Activated CD4-positive, alpha-beta T cell treated with anti-CD3 and anti-CD28 coated beads, Interleukin-2, Interleukin-4, amounts not matched to agents 100 ng/mL and 50 ng/mL, durations not matched to agents 16 hours and 8 hours (primary cell): ENCODE measurements at places on chromosomes 12 and 14.

- DNase-seq: no peak
Observed at GRCh38 chr12:41049033-41049432, 139.1 kb upstream of the PDZRN4 start.

DNA sequence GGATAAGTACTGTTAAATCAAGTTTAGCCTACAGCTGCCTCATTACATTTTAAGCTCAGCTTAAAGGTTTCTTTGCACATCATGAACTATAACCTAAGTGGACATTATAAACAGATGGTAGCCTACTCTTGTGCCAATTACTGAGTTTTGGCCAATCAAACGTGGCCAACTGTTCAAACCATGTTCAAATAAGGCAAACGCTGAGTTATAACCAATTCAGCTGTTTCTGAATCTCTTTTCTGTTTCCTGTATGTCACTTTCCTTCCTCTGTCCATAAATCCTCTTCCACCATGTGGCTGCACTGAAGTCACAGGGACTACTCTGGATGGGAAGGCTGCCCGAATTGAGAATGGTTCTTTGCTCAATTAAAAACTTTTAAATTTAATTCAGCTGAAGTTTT, 98.4 kb downstream of the BCAT1 start:
- DNase-seq: no peak

- DNase-seq: no peak
Observed at GRCh38 chr12:131915823-131916222, 13.3 kb upstream of the PUS1 start.

DNA sequence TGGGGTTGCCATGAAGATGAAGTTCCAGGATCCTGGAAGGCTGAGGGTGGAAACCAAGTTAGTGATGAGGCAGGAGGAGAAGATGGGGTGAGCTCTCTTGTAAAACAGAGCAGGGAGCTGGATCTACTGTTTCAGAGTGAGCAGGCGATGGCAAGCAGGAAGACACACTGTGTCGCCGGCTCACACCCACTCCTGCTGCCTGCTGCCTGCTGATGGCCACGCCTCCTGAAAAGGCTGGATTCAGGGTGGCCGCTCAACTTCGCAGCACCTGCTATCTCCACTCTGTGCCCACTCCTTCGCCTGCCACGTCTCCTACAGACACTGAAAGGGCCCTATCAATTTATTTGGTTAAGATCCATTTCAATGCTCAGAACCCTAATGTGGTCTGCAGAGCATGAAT, 96.1 kb downstream of the RBM19 start:
- no peak for DNase-seq

- peak; percentile 58 for DNase-seq
Observed at GRCh38 chr12:121787063-121788025, 6.1 kb downstream of the RHOF start.

DNA sequence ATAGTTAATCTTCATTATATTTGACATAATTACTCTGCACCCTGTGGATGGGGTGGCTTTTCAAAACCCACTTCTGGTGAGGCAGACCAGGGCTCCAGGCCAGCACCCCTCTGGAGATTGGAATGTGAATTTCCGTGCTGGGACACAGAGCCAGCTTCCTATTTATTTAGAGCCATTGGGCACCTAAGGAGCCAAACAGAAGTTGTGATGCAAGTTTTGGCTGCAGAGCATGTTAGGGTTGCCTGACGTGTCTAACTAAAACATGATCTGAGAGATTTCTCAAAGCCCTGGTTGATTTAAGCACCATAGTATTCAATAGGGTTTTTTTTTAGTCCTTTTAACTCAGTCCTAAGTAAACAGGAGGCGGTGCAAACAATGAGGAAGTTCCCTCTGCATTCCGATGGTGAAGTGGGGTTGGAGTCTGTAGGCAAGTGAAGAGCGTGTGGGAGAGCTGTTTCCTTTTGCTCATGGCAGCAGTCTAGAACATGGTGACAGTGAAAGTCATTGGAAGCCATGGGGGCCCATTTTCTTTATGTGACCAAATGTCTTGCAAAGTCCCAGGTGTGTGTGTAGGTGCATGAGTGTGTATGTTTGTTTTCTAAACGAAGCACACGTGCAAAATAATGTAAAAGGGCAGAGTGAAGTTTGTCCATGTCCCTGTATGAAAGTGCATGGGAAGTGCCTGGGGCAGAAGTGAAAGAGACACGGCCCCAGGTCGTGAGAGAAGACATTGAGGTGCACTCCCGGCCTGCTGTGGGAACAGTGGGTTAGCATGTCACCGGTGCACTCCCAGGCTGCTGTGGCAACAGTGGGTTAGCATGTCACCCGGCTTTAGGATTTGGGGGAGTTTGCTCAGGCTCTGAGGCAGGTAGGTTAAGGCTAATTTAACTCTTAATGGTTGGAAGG, 117.7 kb downstream of the PRKCH start:
- DNase-seq: peak; percentile 24

- no peak for DNase-seq
Observed at GRCh38 chr12:117377758-117378157, 16.3 kb upstream of the NOS1 start.

- no peak for DNase-seq
Observed at GRCh38 chr12:119749666-119750065, 81.7 kb downstream of the PRKAB1 start.

DNA sequence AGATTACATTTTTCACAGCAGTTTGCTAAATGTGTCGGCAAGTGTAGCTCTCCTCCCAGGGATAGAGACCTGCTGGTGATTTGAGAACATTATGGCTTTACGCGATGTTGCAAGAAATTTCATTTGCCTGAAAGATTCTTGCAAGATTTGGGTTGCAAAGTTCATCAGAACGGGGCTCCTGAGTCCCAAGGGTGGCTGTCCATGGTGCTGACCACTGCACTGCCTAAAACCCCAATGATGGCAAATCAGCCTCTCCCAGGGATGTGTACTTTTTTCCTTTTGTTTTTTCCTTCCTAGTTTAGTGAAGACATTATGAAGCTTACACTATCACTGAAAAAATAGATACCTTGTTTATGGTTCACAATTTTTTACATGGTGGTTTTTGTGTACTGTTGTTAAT, 85.4 kb downstream of the WSCD2 start:
- DNase-seq: no peak

DNA sequence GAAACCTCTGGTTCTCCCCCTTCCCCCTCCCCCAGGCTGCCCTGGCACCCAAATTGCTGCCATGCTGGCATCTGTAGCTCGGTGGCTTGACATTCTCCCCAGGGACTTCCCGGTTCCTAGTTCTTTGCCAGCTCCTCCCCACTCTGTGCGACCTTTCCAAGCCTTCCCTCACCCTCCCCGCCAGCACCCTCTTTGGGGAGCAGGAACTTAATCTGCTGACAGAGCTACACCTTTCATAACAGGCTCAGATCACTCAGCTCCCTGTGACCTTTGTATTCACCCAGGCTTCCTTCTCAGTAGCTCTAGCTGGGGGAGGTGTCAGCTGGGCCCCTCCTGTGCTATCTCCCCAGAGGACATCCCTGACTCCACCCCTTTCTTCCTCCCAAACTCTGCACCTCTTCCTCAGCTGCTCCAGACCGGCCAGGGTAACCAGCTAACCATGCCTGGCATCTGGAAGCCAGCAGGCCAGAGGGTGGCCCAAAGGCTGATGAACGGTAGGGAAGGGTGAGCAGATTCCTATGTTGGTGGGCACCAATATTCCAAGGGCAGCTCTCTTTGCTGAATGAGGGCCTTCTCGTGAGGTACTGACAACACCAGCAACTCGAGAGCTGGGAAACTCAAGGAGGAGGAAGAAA, 1.8 kb upstream of the COX14 start:
- no peak for DNase-seq

- no peak for DNase-seq
Observed at GRCh38 chr12:77615332-77615731, 215.4 kb upstream of the NAV3 start.

GRCh38 chr14:79334272-79334671, 877.0 kb downstream of the DIO2 start:
- DNase-seq: no peak

GRCh38 chr12:31021809-31022494, 51.7 kb upstream of the DDX11 start:
- DNase-seq: no peak

DNA sequence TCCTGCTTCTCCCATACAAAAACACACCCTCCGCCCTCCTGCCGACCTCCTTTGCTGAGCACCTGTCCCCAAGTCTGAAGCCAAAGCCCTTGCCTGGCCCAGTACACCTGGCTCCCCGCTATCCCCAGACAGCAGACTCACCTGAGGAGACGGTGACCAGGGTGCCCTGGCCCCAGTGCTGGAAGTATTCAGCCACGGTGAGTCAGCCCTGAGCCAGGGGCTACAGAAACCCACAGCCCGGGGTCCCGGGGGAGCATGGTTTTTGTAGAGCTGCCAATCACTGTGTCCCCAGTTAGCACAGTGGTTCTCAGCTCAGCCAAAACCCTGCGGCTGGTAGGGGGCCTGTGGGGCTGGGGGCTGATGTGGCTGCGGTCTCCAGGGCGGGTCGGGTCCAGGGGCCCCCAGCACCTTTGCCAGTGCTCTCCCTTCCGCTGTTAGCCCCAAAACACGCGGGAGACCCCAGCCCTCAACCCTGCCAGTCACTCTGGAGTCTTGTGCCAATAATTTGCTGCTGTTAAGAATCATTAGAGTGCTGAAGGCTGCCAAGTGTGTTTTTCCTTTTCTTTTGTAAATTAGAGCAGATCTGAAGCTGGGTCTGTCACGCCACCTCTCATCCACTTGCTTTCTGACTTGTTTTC, 339.0 kb downstream of the TMEM121 start:
- DNase-seq: no peak

DNA sequence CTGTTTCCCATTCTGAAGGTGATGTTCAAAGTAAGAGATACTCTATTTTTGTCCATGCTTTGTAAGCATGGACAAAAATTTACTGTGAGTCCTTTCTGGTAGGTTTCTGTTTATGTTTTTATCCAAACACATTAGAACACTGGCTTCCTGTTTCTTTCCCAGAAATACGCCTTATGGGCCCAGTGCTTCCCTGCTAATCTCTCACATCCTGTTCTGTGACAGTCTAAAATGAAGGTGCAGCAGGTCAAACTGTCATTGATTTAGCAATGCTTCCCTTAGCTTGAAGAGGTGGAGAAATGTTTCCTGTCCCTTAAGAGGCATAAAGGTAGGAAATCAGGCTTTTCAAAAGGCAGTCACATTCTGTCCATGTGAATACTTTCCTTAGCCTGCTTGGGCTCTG, 305.6 kb downstream of the RPS29 start:
- no peak for DNase-seq

DNA sequence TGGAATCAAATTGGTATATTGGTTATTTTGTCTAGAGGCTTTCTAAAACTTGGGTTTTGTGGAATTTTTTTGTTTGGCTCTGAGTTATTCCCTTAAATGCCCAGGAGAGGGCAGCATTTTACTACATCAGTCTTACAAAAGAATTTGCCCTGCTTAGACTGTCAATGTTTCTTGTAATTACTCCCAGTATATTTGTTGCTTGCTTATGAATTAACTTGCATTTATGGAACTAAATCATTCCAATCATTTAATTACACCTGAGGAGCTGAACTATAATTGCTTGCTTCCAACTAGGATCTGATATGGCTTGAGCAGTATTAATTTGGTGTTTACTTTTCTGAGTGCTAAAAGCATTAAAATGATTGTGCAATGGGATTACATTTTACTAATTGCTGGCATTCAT, 48.7 kb downstream of the MIPOL1 start:
- peak; percentile 17 for DNase-seq

DNA sequence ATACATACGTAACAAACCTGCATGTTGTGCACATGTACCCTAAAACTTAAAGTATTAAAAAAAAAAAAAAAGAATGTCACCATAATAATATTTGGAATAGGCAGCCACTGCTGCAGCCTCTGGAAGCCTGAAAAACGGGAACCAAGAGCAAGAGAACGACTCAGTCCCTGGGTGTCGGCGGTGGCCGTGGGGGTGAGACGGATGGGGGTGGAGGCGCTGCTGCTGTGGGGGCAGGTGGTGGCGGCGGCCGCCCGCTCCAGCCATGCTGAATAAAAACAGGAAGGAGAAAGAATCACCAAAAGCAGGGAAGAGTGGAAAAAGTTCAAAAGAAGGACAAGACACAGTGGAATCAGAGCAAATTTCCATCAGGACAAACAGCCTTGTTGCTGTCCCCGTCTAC, 46.9 kb downstream of the ZFYVE21 start:
- no peak for DNase-seq
